ENCODE measurements at places on chromosomes 2 and 18.

DNA sequence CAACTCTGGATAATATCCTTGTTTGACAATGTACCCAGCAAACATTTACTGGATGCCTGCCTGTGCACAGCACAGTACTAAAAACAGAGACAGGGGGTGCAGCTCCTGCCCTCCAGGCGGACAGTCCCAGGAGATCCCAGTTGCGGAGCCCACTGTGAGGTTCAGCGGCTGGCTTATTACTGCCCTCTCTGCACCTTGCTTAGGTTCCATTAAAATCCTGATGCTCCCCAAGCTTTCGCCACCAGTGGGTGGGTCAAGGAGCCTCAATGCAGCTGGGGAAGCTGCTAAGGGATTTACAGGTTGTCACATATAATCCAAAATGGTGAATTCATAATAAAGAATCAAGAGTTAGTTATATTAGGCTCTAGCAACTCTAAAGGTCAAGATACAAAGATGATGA is 38.3 kb downstream of the CRACDL start:
- DNase-seq, result no peak

- DNase-seq, result no peak
Observed at GRCh38 chr2:68750592-68751396, 16.2 kb downstream of the ARHGAP25 start.

DNA sequence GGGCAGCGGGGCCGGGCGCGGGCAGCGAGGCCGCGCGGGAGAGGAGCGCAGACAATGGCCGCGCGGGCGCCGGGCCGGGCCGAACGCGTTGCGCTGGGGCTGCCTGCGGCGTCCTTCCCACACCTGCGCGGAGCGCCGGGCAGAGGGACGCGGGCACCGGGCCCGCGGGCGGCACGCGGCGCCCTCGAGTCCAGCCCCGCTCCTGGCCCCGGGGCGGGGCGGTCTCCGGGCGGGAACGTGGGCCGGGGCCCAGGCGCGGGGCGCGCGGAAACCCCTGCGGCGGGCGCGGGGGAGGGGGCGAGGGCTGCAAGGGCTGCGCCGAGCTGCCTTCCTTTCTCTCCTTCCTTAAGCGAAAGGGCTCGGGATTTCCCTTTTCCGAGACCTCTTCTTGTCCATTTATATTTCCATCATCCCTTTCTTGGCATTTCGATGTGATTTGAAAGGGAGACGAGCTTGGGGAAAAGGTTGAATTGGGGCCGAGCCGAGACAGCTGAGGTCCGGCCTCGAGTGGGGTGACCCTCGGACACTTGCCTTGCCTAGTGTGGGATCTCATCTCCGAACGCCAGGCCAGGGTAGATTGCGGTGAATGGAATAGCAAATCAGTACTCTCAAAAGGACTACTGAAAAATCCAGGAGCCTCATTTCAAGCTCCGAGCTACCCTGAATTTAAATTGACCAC is 676 bp downstream of the KLHL23 start:
- no peak for DNase-seq

DNA sequence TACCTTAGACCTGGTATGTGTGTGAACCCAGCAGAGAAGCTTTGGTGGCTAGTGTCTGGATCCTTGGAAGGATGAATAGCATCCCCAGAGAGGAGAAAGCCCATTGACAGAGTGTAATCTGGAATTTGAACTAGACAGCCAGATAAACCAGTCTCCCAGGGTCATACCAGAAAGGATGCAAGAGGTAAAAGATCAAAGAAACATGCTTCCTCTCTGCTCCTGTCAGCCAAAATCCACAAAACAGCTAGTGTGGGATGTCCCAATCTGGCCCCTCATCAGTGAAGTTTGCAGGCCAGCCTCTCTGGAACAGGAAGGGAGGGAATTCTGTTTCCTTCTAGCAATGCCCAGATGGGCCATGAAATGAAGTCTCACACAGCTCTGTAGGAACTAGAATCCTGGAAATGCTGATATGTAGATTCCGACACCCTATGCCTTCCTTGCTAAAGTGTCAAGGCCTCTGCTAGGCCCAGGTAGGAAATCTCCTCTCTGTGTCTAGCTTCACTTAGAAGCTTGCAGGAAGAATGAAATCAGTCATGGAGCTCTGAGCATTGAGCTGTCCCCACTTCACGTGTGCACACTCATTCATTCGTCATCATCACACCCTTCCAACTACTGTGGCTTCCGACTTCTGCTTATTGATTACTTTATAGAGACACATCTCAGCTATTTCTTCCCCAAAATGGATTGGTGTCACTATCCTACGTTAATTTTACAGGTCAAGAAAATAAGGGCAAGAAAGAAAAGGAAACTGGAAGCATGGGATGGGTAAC is 38.0 kb downstream of the EVA1A start:
- DNase-seq, result no peak

GRCh38 chr18:31143025-31143424 is 19.6 kb downstream of the DSC1 start:
- no peak for DNase-seq

- DNase-seq, result peak; percentile 54
Observed at GRCh38 chr2:203591642-203592041, 56.5 kb upstream of the RAPH1 start.

- peak; percentile 56 for DNase-seq
Observed at GRCh38 chr18:62808123-62808522, 92.8 kb downstream of the PHLPP1 start.

DNA sequence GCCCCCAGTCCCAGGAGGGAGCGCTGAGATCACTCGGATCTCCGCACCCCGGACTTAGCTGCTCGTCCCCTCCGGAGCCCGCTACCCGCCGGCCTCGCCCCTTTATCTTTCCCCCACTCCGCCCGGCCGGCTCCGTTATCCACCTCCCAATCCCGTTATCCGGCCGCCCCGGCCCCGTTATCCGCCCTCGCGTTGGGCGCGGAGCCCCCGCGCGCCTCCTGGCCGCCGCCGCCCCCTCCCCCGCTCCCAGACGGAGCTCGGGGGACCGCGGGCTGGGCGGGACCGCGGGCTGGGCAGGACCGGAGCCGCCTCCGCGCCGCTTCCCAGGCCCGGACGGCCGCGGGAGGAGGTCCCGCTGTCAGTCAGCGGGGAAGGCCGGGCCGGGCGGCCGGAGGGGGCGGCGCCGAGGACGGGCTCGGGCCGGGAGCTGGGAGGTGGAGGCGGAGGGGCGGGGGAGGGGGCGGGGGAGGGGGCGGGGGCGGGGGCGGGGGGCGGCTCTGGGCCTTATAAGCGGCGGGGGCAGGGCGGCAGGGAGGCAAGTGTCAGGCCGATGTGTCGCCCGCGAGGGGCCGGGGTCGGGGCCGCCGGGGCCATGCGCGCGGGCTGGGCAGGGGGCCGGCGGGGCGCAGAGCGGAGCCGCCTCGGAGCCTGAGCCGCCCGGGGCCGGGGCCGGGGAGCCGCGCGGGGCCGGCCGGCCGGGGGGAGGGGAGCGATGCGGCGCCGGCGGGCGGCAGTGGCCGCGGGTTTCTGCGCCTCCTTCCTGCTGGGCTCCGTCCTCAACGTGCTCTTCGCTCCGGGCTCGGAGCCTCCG is at the start of gene PKDCC:
Gene PKDCC (plus strand): TSS at position 534 of the 811 bp plus-strand sequence. CDS start 179 bp downstream, at position 713.
- no peak for DNase-seq

- peak; percentile 27 for DNase-seq
Observed at GRCh38 chr2:20443276-20443920, 3.5 kb upstream of the RHOB start.

DNA sequence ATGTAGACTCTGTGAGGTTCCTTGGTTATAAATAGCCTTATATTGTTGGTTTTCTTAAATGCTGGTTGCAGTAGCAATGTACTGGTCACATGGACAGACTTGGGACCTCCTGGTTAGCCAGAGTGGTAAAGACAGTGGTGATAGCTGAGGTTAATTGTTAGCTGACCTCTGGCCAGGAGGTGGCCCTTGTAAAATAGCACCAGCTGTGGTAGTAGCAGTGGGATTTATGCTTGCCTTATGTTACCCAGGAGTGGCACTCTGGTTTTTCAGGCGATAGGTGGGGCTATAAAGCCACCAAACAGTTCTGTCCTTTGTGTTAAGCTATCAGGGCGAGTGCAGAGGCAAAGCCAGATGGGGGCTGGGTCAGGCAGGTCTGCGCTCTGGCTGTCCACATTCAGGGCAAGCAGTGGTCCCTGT is 94.8 kb upstream of the SRD5A2 start:
- no peak for DNase-seq

GRCh38 chr18:4232656-4233055 is 222.5 kb downstream of the DLGAP1 start:
- DNase-seq, result no peak

DNA sequence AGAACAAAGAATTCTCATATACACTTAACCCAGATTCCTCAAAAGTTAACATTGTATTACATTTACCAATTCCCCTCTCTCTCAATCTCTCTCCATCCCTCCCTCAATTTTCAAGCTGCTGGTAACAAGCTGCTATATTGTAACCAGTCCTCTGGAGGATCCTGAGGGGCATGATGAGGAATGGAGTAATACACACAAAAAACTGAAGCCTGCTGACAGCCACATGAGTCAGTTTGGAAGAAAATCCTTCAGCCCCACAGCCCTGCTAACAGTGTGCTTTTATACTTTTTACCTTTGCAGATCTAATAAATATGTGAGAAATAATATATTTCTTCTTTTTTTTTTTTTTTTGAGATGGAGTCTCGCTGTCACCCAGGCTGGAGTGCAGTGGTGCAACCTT is 165.7 kb upstream of the RAB12 start:
- no peak for DNase-seq

- no peak for DNase-seq
Observed at GRCh38 chr2:56086336-56086735, 97.5 kb upstream of the CCDC85A start.

DNA sequence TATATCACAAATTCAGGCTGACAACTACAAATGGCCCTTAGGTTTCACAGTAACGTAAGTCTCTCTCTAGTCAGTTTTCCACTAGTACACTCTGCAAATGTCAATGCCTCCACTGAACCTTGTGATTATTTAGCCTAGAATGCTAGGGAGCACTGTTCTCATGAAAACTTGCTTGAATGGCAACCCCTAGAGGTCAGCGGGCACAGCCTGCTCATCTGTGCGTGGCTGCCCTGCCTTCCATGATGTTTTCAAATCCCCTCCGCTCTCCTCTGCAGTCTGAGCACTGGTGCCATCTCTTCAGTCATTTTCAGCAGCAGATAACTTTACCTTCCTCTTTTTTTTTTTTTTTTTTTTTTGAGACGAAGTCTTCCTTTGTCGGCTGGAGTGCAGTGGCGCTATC is 84.1 kb upstream of the GULP1 start:
- DNase-seq, result no peak

DNA sequence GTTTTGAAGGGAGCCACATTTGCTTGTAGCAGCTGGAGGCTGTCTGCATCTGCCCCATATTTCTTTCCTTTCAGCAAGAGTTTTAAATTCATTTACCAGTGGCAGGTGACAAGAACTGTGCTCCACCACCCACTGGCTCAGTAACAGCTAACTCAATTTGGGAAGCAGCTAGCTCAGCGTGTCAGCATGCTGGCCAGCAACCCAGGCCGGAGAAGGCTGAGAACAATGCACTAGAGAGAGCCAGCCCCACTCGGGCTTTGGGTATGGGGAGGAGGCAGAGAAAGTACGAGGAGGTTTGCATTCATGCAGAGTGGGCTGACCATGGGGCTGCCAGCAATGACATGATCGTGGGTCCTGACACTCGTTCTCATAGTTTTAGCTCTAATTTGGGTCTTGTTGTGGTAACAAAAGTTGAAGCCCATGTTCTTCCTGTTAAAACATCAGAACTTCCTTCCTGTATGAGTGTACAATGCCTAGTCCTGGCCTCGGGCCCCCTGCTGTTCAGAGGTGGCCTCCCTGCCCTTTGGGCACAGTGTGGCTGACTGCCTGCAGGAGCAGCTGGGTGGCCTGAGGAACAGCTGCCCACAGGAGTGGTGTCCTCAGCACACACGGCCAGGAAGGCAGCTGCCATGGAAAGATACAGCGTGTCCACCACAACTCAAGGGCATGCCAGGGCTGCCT is 23.0 kb downstream of the CDC42EP3 start:
- peak; percentile 91 for DNase-seq

Data from CD14-positive monocyte (primary cell).